ENCODE measurements at places on chromosomes 3 and 15.

- DNase-seq = no peak
Observed at GRCh38 chr15:78507831-78508160, 419 bp downstream of the HYKK start.

GRCh38 chr15:44058126-44058525 is 136.9 kb downstream of the FRMD5 start:
- no peak for DNase-seq

- DNase-seq = no peak
Observed at GRCh38 chr3:113141543-113141942, 69.8 kb upstream of the BOC start.

- DNase-seq = peak; percentile 40
Observed at GRCh38 chr15:98083203-98083910, 122.9 kb downstream of the ARRDC4 start.

- no peak for DNase-seq
Observed at GRCh38 chr3:51679318-51679717, 8.3 kb downstream of the TEX264 start.

- no peak for DNase-seq
Observed at GRCh38 chr3:23926736-23927135, 9.8 kb downstream of the RPL15 start.

- no peak for DNase-seq
Observed at GRCh38 chr15:62413786-62414185, 248.7 kb upstream of the C2CD4B start.

GRCh38 chr3:76011121-76011520 is 225.8 kb upstream of the ZNF717 start:
- no peak for DNase-seq

GRCh38 chr15:101478701-101479341 is 10.7 kb downstream of the PCSK6 start:
- DNase-seq = peak; percentile 30

GRCh38 chr3:178277605-178278004 is 258.6 kb upstream of the KCNMB2 start:
- DNase-seq = no peak

GRCh38 chr3:141402476-141403171 is 34.3 kb downstream of the ZBTB38 start:
- peak; percentile 87 for DNase-seq

GRCh38 chr3:179179256-179179655 is 31.1 kb downstream of the PIK3CA start:
- DNase-seq = no peak

DNA sequence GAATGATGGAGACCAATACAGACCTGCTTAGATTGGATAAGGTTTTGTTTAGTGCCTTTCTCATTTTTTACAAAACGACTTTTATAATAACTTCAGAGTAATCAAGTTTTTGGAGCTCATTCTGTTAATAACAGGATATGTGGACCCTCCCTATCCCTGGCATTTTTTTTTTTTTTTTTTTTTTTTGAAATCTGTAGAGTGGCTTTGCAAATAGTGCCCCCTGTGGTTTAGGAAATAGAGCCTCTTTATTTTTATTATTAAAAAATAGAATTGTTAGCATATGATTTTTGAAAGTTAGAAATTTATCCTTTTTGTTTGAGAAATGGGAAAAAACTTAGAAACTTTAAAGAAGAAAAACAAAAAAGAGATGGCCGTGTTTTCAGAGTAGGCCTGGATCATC is 11.4 kb downstream of the SKIL start:
- DNase-seq = no peak

DNA sequence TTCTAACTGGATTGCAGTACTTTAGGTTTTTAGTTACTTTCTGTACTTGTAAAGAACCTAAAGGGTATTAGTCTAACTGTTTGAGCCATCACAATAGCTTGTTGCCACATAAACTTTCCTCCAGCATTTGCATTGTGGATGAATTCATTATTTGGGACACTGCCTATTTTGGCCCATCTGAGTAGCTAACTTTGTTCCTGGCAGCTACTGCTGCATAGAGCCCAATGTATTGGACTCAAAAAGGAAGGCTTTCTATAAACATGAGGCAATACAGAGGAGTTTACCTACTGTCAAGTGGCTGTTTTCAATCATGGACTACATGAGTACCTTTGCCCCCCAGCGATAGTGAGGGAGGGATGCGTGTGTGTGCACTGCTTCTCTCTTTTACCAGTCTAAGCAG is 1.9 kb downstream of the ROBO2 start:
- no peak for DNase-seq

DNA sequence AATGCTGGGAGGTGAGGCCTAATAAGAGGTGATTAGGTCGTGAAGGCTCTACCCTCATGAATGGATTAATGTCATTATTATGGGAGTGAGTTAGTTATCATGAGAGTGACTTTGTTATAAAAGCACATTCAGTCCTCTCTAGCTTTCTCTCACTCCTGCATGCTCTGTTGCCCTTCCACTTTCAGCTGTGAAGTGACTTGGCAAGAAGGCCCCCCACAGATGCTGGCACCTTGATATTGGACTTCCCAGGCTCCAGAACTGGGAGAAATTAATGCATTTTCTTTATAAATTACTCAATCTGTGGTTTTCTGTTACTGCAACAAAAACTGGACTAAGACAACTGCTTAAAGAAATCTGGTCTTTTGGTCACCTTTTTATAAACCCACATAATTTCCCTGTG is 144.3 kb downstream of the FBN1 start:
- DNase-seq = no peak

DNA sequence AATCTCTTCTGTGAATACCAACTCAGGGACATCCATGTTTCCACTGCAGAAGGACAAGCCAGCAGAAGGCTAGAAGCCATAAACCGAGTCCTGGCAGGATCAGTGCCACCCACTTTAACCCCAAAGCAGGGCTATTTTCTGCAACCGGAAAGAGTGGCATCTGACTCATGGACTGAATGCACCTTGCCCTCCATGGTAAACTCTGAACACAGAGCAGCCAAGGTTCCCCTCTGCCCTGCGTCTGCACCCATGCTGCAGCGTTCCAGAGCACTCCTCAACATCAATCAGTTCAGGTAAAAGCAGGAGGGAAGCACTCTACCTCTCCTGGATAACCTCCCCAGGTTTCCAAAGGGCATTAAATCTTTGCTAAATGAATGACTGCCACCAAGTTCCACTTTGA is 801 bp upstream of the NGRN start:
- DNase-seq = no peak

DNA sequence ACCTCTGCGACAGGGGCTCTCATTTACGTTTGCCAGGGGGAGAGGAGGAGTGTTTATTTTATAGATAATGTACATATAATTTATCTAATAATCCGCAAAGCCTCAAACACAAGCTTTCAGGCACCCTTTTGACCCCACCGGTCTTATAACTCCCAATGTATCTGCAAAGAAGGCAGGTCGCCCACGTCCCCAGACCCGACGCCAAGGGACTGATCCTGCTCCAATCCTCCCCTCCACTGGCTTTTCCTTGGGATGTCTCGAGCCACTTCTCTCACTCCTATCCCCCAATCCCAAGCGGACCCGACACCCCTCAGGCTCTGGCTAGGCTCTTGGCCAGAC is 452 bp downstream of the DCP1A start:
- DNase-seq = no peak

DNA sequence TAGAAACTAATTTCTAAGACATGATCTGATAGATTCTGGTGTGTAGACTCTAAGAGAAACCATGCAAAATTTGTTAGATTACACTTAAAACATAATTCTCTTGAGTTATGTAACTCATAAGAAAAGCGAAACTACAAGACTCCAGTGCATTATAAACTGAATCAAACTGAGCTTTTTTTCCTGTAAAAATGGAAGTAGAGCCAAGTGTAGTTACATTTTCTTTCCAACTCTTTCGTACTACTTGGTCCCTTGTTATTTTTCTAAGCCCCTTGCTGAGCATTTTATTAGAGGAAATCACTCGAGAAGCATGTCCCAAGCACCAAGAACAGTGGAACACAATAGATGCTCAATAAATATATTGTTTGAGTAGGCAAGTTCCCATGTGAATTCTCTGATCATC is 130.2 kb downstream of the GADL1 start:
- DNase-seq = no peak

Measured in H7 (cell line).